ENCODE measurements at places on chromosomes 7 and 10.

GRCh38 chr10:24723386-24723787, 300 bp downstream of the ARHGAP21 start:
- no peak for DNase-seq

- no peak for DNase-seq
Observed at GRCh38 chr10:124267231-124267885, 151.4 kb downstream of the OAT start.

DNA sequence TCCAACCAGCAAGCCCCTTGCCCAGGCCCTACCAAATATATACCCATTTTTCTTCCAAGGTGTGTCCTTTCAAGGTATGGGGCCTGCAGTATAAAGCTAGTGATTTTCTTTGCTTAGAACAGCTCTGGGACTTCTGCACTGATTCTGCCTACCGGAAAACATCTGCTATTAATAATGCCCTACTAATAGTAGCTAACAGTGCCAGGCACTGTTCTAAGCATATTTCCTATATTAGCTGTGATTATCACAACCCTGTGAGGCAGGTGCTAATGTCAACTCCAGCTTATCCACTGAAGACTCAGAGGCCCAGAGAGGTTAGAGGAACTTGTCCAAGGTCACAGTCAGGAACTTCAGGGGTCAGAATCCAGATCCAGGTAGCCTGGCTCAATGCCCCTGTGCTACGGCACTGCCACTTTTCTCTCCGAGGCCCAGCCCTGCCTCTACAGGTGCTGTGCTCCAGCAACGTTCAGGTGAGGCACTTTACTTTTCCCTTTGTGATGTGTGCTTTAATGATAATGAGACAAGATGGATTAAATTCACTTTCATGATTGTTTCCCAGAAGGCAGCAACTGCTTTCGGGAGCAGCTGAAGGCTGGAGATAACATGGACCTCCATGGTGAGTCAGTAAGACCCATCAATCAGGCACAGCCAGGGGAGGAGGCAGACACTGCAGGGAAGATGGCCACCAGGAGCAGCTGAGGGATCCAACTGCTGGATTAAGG, 26.7 kb downstream of the TAS2R41 start:
- DNase-seq = no peak

- no peak for DNase-seq
Observed at GRCh38 chr7:30278849-30279652, 5.3 kb upstream of the ZNRF2 start.

GRCh38 chr7:70893971-70894715, 237.8 kb upstream of the GALNT17 start:
- DNase-seq = no peak

- DNase-seq = no peak
Observed at GRCh38 chr7:140876519-140877248, 48.0 kb downstream of the BRAF start.

GRCh38 chr7:151599401-151600227, 79.9 kb upstream of the RHEB start:
- DNase-seq = no peak

DNA sequence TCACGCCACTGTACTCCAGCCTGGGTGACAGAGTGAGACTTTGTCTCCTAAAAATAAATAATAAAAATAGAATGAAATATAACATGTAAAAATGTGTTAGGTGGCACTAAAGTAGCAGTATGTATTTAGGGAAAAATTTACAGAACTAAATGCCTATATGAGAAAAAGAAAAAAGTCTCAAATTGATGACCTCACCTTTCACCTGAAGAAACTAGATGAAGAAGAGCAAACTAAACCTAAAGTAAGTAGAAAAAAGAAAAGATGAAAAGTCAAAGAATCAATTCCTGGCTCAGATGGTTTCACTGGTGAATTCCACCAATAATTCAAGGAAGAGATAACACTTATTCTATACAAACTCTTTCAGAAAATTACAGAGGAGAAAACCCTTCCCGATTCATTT, 106.5 kb upstream of the NANOS1 start:
- DNase-seq = no peak

- DNase-seq = no peak
Observed at GRCh38 chr10:98463016-98463415, 16.3 kb upstream of the HPS1 start.

DNA sequence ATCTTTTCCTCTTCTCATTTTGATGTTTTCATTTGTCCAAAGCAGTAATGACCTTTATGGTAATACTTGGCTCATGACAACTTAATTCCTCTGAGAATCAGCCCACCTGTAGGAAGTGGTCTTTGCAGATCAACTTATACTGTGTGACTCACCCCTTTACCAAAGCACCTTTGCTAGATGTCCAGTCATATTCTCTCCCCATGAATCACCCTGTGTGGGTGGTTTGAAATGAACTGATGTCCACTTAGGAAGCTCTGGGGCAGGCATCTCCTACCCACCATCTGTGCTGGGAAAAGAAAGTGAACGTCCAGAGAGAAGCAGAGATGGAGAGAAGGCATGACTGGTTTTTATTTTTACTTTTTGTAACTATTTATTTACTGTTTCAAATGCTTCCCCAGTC, 410.3 kb downstream of the KIF20B start:
- DNase-seq = no peak

DNA sequence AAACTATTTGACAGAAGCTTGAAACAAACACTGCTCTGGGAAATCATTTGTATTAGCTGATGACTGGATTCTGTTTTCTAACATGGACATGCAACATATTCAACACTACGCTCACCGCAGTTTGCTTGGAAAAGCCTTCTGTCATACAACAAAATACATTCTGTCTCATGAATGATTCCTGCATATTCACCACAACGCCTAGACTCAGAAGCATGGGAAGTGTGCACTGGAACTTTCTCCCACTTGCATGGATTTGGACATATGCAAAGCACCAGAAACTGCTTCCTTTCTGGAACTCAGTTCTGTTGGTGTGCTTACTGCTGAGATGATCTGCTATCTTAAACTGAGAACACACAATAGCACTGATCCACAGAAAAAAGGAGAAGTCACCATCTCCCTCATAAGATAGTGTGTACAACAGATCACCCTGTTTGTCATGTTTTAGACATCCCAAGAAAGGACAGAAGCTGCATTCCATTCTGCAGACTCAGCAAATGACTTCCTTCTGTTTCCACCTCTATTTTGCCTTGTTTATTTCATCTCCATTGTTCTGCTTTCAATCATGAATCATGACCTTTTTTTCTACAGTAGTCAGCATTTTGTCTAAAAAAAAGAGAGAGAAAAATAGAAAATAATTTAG, 115.8 kb downstream of the HTR7 start:
- no peak for DNase-seq

DNA sequence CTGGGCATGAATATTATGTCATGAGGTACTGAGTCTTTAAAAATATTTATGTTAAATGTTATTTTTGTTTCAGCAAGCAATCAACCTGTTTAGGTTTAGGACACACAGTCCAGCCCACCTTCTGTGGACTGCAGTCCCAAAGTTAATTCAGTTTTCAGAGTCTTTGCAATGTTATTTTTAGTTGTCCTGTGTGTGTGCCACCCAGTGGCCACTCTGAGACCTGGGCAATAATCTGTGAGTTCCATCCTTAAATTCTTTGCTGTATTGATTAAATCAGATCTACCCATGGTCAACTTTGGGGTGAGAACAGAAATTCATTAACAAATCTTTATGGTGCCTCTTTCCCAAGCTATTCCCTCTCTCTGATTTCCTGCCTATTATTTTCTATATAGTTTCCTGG, 415.1 kb downstream of the CCSER2 start:
- no peak for DNase-seq

- DNase-seq = no peak
Observed at GRCh38 chr7:141949911-141950310, 3.1 kb upstream of the CLEC5A start.

GRCh38 chr10:1665681-1666080, 71.6 kb downstream of the ADARB2 start:
- DNase-seq = no peak

GRCh38 chr7:20399521-20399920, 68.8 kb downstream of the ITGB8 start:
- no peak for DNase-seq

DNA sequence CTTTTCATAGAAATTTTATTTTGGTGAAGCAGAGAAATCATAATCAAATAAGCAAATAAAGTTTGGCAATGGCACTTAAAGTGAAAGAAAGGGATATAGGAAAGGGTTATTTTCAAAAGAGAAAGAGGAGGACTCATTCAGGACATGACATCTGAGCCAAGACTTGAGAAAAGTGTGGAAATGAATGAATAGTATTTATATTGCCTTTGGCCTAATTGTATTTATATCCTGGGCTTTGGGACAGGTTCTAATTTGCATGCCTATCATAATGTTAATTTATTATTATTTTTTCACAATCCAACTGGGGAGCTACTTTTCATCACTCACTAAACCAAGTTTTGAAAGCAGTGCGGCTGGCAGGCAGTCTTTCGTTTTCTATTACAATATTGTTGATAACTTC, 376.8 kb downstream of the HGF start:
- no peak for DNase-seq

DNA sequence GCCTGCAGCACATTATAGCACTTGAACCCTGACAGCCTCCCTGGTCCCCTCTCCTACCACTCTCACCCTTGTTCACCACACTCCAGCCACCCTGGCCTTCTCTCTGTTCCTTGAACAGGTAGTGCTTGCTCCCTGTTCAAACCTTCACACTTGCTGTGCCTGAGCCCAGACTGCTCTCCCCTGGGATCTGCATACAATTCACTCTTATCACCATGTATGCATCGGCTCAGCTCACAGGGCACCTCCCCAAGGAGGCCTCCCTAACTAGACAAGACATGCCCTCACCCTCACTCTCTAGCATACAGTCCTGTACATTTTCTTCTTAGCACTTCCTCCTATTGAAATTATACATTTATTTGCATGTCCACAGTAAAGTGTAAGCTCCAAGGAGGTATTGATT, 59.3 kb downstream of the FAM13C start:
- no peak for DNase-seq

DNA sequence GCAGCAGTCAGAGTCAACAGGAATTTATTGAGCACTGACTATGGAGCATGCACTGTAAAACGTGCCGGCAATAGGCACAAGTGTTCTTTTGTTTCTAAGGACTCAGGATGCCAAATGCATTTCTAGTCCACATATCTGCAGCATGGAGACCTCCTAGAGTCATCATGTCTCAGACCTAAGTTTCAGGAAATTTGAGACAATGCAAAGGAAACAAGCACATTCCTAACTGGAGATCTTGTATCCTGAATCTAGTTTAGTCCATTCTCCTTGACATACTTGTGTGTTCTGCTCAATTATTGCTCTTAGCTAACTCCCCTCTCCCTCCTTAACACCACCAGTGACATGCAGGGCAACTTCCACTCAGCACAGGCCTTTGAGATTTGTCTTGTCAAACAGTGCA, 173.2 kb downstream of the ZNF438 start:
- no peak for DNase-seq

DNA sequence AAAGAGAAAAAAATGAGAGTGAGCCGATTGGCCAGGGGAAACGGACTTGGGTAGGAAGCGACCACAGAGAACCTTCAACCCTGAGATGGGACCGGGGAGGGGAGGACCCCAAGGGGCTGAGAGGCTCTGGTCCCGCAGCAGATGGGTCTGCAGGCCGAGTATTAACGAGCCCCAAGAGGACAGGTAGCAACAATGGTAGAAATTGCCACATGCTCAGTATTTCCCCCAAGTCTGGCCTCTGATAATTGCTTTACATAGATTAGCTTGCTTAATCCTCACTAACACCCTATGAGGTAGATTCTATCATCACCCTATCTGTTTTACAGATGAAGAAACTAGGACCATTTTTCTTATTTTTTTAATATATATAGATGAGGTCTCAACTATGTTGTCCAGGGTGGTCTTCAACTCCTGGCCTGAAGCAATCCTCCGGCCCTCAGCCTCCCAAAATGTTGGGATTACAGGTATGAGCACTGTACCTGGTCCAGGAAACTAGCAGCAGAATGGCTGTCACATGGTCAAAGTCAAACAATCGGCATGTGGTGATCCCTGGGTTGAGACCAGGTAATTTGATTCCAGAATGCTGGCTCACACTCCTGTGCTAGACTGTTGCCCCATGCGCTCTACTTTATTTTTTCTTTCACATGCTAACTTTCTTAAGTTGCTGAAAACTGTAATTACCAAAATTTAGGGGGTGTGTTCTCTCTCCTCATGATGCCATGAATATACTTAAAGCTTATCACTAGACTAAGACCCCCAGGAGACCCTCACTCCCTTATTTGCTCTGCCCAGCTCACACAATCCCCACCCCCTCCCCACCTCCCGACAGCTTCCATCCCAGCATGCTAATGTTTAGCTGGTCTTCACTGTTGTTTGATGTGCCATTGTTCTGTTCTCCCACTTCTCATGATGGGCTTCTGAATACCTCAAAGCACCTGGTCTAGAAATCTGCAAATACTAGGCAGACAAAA, 67.9 kb upstream of the AFAP1L2 start:
- DNase-seq = no peak

GRCh38 chr7:93948106-93948505, 26.6 kb downstream of the GNG11 start:
- no peak for DNase-seq

GRCh38 chr7:36567699-36568451, 156.4 kb downstream of the AOAH start:
- no peak for DNase-seq

DNA sequence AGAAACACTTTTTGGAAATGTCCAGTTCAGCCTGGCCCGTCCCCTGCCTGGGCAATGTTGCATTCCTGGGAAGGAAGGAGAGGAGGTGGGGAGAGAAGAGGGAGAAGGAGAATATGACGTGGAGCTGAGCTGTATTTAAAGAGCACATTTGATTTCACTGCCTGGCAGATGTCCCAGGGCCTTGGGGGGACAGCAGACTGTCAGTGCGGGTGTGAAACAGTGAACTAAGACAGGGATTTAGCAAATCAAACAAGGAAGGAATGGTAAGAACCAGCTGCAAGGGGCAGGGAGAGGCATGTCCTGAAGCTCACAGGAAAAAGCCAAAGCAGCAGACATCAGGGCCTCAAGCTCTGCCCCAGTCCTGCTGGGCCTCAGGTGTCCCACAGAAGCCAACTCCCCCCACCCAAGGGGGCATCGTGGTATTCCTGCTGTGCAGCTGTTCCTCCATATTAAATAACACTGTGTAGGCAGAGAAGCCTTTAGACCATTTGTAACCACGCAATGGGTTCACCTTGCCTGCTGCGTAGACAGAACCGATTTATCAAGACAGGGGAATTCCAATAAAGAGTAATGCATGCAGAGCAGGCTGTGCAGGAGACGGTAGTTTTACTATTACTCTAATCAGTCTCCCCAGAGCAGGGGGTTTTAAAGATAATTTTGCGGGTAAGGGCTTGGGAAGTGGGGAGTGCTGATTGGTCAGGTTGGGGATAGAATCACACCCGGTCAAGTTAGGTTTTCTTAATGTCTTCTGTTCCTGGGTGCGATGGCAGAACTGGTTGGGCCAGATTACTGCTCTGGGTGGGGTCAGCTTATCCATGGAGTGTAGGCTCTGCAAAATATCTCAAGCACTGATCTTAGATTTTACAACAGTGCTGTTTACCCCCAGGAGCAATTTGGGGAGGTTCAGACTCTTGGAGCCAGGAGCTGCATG, 18.3 kb downstream of the LEP start:
- no peak for DNase-seq

Measured in D721Med (cell line).